ENCODE measurements at places on chromosomes 2 and 18.

DNA sequence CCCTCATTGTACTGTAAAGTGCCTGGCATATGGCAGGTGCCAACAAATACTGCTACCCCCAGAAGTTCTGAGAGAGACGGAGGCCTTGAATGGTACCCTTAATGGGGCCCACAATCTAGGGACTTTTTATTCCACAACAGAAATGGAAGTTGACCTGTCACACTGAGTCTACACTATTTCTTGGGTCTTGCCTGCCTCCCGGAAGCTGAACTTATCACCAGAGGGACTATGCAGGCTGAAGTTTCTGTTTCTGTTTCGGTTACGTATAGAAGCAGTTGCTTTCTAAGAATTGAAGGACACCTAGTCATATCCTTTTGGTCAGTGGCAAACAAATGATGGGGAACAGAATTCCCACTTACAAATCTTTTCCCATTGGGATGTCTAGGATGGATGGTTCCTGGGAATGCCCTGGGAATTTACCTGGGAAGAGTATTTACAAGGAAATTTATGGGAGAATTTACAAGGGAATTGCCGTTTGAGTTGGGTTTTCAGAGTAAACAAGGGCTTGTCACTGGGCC, 74.2 kb downstream of the HS1BP3 start:
- peak; percentile 35 for DNase-seq

DNA sequence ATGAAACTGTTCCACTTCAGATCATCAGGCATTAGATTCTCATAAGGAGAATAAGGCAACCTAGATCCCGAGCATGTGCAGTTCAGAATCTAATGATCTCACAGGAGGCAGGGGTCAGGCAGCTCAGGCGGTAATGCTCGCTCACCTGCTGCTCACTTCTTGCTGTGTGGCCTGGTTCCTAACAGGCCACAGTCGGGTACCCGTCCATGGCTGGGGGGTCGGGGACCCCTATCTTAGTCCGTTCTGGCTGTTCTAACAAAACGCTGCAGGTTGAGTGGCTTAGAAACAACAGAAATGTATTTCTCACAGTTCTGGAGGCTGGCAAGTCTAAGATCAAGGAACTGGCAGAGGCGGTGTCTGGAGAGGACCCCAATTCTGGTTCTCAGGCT, 79.2 kb downstream of the ASB1 start:
- no peak for DNase-seq

DNA sequence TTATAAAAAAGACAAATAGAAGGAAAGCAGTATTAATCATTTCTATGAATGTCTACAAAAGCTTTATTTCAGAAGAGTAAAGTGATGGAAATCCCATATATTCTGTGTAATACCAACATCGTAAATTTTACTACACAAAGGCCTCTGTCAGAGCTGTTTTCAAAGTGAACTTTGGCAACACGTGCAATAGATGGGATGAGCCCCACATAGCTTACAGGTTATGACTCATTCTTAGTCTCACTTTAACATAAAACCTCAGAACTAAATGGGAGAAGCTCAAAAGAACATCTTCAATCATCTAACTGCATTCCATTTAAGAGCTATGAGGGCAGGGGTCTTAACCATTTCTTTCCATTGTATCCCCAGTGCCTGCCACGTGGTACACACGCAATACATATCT, 11.5 kb downstream of the VPS4B start:
- DNase-seq, result no peak

DNA sequence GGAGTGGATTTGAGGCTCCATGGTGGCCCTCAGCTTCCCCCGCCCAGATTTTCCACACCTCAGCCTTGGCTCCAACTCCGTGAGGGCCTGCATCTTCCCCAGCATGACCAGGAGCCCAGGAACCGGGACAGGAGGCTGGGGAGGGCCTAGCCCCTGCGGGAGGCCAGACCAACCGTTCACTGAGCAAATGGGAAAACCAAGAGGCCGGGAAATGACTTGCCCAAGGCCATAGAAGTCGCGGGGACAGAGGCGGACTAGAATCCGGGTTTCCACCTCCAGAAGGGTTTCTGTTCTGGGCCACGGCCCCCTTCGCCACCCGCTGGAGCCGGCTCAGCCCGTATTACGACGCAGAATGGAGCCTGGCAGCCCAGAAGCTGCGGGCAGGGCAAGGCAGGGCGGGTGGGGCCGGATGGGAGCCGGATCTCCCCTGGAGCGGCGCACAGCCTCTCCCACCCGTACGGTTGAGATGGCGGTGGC, 7.9 kb upstream of the CRYBA2 start:
- no peak for DNase-seq

GRCh38 chr2:9895669-9896590, 52.7 kb downstream of the TAF1B start:
- DNase-seq, result no peak

- DNase-seq, result no peak
Observed at GRCh38 chr2:220241423-220241822, 614.0 kb downstream of the SLC4A3 start.

- DNase-seq, result no peak
Observed at GRCh38 chr2:43526994-43527393, 68.8 kb downstream of the THADA start.

GRCh38 chr2:127270663-127271062, 23.3 kb downstream of the ERCC3 start:
- no peak for DNase-seq

DNA sequence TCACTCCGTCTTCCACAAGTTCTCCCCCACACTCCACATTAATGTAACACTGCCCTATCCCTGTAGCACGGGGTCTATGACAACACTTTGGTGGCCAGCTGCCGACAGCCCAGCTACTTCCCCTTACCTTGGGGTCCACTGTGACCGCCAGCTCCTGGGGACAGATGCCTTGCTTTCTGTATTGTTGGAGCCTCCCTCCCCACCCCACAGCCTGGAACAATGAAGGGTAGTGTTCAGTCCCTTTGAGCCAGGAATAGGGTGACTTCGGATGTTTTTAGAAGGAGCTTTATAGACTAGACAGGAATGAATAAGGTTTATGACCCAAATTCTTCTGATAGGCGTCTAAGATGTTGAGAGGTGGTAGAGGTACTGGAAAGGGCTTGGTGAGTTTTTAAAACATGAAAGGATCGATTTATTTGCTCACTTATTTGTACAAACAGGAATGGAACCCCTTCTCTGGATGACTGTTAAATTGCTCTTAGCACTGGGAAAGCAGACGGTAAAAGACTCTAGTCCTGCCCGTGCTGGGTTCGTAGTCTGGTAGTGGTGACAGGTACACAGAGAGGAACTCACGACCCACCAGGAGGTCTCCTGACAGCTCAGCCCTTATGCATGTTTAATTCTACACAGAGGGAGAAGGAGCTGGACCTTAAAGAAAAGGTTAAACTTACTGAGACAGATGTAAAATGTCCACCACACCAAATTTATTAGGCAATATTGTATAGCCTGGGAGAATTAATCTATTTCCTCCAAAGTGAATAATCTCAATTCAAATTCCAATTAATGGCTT, 90.9 kb downstream of the MYCN start:
- no peak for DNase-seq

DNA sequence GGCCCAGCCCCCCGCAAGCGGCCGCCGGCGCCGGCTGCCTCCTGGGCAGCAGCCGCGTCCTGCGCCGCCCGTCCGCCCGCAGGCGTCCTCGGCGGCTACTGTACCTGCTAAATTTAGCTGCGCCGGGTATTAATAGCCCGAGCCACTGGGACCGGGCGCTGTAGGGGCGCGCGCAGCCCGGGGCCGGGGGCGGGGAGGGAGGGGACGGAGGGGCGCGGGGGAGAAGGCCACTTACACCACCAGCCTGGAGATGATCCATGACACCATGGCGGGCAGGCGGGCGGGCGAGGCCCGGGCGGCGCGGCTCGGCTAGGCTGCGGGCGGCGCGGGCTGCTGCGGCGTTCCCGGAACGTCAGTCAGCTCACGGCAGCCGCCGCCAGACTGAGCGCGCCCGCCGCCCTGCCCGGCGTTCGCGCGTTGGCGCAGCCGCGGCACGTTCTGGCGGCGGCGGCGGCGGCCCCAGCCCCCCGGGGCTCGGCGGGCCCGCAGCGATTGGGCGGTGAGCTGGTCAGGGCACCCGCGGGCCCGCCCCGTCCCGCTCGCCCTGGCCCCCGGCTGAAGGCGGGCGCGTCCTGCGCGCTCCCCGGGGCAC, at the start of gene REEP1:
Gene REEP1 (minus strand): TSS at position 383 of the 592 bp plus-strand sequence. CDS start 116 bp downstream, at position 267.
- DNase-seq, result peak; percentile 30

DNA sequence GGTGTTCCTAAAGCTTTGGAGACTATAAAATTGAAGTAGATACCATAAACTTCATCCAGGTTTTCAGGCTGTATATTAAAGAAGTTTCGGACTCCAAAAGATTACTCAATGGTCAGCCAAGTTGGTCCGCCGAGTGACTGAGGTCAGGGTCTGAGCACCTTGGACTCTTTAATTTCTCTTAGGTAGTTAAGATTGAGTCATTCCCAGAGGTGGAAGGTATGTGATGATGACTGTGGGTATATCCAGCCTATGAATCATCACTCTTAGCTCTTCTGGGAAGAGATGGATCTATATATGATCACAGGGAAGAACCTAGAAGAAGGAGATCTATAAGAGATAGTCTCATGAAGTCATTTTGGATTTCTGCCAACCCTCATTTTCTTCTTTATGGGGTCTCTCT, 3.3 kb downstream of the ITGA6 start:
- DNase-seq, result no peak

- no peak for DNase-seq
Observed at GRCh38 chr2:146623771-146624170, 1221.1 kb upstream of the ACVR2A start.

DNA sequence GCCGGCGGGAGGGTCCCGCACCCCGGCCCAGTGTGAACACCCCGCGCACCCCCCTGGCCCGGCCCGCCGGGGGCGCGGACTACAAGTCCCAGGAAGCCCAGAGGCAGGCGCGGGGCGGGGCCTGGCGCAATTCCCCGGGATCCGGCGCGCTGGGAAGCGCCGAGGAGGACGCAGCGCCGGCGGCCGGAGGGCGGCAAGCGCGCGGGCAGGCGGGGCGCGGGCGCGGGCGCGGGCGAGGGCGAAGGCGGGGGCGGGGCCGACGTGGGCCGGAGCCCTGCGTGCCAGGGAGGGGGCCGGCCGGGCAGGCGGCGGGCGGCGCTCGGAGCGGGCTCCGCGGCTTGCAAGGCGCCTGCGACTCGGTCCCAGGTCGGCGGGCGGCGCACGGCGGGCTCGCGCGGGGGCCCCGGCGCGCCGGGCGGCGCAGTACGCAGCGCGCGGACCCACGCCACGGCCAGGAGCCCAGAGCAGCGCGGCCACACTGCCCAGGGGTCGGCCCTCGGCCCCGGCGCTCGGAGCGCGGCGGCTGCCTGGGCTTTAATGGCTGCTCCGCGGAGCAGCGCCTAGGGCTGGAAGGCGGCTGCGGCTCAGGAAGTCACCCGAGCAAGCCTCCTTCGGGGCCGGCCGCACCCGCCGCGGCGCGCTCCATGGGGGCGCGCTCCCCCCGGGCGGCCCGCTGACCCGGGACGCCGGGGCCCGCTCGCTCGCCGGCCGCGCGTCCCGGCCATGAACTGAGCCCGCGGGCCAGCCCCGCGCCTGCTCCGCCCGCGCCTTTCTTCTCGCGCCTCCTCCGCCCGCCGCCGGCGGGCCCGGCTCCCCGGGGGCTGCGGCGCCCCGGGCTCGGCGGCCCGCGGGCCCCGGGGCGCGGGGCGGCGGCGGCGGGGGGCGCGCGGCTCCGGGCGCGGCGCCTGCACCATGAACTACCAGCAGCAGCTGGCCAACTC, at the start of gene AGAP1:
Gene AGAP1 (plus strand): TSS at position 269 of the 941 bp plus-strand sequence.
- DNase-seq, result peak; percentile 59

All from suppressor macrophage (primary cell).